ENCODE measurements at places on chromosomes 16 and 17. TPM values are rescaled to one million over a fixed set of nuclear protein-coding genes. Genes with fewer than 3 reads are reported as not detected.
A peak's percentile ranks its signal among the peaks of the same experiment; 100 is the strongest.

FBXL16 gene
- 6.8 TPM for total RNA-seq

NGFR gene
- not detected for total RNA-seq

GRCh38 chr16:11629071-11630030 lies 38.9 kb upstream of the SNN start:
- peak; percentile 66 for DNase-seq

DNA sequence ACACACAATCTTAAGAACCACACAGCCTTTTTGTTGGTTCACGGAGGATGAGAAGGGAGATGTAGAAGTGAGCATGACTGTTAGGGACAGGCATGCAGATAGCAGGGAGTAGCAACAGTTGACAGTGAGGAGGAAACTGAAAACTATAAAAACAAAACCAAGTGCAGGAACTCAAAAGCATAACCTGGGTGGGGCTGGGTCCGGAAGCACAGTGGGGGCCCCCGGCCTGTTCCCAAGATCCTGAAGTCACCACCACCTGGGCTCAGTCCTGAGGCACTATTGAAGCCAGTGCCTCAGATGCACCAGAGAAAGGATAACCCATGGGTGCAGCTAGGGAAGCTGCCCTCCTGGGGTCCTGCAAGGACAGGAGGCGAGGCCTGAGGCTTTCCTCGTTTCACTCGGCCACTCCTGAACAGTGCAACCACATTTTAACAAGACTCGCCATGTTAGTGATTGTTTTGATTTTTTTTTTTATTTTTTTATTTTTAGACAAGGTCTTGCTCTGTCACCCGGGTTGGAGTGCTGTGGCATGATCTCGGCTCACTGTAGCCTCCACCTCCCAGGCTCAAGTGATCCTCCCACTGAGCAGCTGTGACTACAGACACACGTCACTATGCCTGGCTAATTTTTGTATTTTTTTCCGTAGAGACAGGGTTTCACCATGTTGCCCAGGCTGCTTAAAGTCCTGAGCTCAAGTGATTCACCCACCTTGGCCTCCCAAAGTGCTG lies 27.7 kb upstream of the CBX4 start:
- peak; percentile 69 for DNase-seq

DNA sequence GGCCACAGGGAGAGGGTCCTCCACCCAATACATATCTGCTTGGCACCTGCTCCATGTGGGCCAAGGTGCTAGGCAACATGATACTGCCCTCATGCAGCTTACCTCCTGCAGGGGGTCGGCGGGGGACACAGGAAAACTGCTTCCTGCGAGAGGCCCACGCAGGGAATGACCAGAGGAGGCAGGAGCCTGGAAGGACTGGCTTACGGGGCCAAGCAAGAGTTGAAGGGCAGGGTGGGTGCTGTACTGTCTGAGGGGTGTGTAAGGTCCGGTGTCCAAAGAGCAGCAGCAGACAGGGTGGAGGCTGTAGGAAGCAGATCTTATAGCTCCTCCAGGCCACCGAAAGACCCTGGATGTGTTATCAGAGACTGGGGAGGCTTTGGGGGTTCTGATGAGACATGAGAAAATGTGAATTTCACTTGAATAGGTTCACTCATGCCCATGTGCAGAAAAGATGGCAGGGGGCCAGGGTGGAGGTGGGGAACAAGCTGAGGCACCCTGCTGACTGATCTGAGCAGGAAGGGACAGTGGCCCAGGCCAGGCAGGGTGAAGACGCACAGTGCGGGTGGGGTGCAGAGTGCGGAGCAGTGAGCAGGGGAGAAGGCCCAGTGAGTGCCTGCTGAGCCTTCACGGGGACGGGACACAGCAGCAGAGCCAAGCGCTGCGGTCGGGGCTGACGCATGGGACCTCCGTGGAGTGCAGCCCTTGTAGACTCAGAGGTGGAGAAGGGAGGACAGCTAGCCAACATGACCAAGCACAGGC lies 8.3 kb downstream of the FLCN start:
- no peak for DNase-seq

GRCh38 chr17:82366749-82367148 lies 4.8 kb upstream of the UTS2R start:
- no peak for DNase-seq

Measured in activated CD4-positive, alpha-beta T cell treated with anti-CD3 and anti-CD28 coated beads, Interleukin-2, amount 10 ng/mL, durations not matched to agents 24 days and 14 days (primary cell).